ENCODE measurements at places on chromosomes 4 and X. TPM values are rescaled to one million over a fixed set of nuclear protein-coding genes. Genes with fewer than 3 reads are reported as not detected.

WAS gene
- total RNA-seq = 64.3 TPM

DKK2 gene
- not detected for total RNA-seq

KLB gene
- total RNA-seq = under 0.01 TPM

PLP1 gene
- total RNA-seq = not detected

MAGEA8 gene
- not detected for total RNA-seq

FAT4 gene
- 0.52 TPM for total RNA-seq

ZNF280C gene
- 5.8 TPM for total RNA-seq

POF1B gene
- total RNA-seq = 0.21 TPM

NUP54 gene
- 82.9 TPM for total RNA-seq

TEX13B gene
- total RNA-seq = not detected

PPP2R2C gene
- not detected for total RNA-seq

TSPAN7 gene
- not detected for total RNA-seq

ASB12 gene
- total RNA-seq = 0.10 TPM

CXCL8 gene
- total RNA-seq = 7,833 TPM

SPIN2B gene
- 5.1 TPM for total RNA-seq

RBM3 gene
- total RNA-seq = 377 TPM

MFSD8 gene
- total RNA-seq = 47.6 TPM

PALLD gene
- 1.8 TPM for total RNA-seq

DUX4 gene
- total RNA-seq = not detected

IQSEC2 gene
- 4.4 TPM for total RNA-seq

SMIM31 gene
- total RNA-seq = not detected

UPF3B gene
- total RNA-seq = 2.3 TPM

RHOXF2 gene
- total RNA-seq = not detected
